ENCODE measurements at places on chromosomes 5 and 9. TPM values are rescaled to one million over a fixed set of nuclear protein-coding genes. Genes with fewer than 3 reads are reported as not detected.

Gene ZNF367
- 10.1 TPM for total RNA-seq

Gene BNC2
- total RNA-seq: 51.2 TPM

DNA sequence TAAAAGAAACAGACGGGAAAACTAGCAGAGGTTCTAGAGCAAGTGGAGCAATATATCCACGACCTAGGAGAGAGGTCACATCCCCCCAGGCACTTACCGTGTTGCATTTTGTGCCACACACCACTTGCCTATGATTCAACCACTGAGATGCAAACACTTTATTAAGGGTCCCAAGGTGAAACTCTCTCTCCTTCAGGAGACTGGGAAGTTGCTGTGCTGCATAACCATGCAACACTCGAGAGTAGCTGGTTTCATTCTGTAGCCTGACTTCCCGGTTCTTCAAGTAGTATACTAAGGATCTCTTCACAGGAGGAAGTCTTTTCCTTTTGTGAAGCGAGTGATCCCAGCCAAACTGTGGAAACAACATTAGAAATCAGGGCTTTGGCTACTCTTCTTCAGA is 1.6 kb downstream of the DCAF12 start:
- no peak for DNase-seq

Gene MAMDC2
- 8.2 TPM for total RNA-seq

GRCh38 chr9:69743930-69744329 is 15.9 kb downstream of the PTAR1 start:
- no peak for DNase-seq

DNA sequence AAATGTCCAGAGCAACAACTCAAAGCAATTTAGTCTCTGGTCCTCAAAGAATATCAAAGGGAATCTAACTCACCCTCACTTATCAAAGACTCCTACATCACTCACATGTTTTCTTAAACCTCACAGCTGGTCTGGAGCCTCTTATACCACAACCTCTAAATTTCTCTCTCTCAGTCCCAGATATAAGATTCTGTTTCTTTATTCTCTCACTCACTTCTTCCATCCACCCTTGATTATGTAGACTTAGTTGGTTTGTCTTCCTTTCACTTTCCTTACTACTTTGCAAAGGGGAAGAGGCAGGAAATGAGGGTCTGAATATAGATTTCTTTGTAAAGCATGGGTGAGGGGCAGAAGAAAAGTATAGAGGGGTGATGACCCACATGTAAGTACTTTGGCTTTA is 75.4 kb upstream of the STARD4 start:
- no peak for DNase-seq

DNA sequence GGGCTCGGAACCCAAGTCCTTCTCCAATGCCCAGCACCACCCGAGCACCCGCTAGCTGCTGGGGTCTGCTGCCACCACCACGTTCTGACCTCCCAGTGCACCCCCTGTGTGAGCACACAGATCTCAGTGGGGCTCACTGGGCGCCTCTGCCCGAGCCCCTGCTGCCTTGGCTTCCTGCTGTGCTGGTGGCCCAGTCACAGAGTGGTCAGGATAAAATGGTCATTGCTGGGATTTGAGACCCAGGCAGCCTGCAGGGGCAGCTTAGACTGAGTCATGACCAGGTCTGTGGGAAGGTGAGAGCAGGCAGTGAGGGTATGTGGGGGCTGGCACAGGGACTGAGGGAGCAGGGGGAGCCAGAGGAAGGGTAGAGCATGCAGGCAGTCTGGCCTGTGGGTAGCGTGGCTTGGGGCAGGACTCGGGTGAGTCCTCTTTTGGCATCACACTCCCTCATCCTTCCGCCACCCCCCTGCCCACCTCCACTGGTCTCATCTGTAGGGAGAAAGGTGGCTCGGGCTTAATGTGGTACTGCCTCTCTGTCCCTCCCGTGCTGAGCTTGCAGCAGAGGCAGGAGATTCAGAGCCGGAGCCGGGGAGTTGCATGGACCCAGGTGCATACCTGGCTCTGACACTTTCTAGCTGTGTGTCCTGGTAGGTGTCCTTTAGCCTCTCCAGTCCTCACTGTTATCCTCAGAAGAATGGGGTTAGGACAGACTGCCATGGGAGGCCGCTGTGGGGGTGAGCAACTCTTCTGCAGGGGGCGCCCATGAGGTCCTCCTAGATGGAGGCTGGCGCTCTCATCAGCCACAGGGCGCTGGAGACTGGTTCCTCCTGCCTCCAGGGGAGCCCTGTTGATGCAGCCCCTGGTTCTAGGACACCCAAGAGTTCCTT is 32.1 kb downstream of the USP20 start:
- DNase-seq: no peak

Gene ASPN
- total RNA-seq: 142 TPM

All from spinal cord (tissue), 10 donors.